ENCODE measurements at places on chromosomes 3 and 15. TPM values are rescaled to one million over a fixed set of nuclear protein-coding genes. Genes with fewer than 3 reads are reported as not detected.

GRCh38 chr15:66598095-66598815 lies 32.5 kb upstream of the LCTL start:
- DNase-seq, result no peak
- H3K4me1 ChIP-seq, result peaks cover 15% of the 10 kb centered on the region
- no peaks in the 10 kb centered on the region for H3K27me3 ChIP-seq
- no peak overlapping the region for H3K4me3 ChIP-seq

DNA sequence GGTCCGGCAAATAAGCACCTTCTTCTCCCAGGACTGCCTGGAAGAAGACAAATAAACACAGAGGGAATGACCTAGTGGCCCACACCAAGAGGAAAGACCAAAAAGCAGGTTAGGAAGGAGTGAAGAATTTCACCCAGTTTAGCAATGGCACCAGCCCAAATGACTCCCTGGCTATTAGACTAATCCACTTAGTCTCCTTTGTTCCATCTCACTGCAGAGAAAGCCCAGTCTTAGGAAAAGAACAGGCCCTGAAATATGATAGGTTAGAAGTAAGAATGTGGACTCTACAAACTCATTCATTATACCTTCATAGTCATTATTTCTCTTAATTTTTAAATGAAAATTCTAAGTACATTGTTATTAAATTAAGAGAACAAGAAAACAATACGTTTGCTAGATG lies 23.2 kb downstream of the SERPINI2 start:
- H3K27me3 ChIP-seq, result no peaks in the 10 kb centered on the region
- no peak for DNase-seq
- no peaks in the 10 kb centered on the region for H3K4me1 ChIP-seq
- H3K4me3 ChIP-seq, result no peak overlapping the region
- H3K36me3 ChIP-seq, result no peaks in the 10 kb centered on the region
- no peak overlapping the region for H3K27ac ChIP-seq

- H3K4me1 ChIP-seq, result no peaks in the 10 kb centered on the region
- DNase-seq, result no peak
Measured at GRCh38 chr3:71124048-71124447, 459.5 kb downstream of the FOXP1 start.

DNA sequence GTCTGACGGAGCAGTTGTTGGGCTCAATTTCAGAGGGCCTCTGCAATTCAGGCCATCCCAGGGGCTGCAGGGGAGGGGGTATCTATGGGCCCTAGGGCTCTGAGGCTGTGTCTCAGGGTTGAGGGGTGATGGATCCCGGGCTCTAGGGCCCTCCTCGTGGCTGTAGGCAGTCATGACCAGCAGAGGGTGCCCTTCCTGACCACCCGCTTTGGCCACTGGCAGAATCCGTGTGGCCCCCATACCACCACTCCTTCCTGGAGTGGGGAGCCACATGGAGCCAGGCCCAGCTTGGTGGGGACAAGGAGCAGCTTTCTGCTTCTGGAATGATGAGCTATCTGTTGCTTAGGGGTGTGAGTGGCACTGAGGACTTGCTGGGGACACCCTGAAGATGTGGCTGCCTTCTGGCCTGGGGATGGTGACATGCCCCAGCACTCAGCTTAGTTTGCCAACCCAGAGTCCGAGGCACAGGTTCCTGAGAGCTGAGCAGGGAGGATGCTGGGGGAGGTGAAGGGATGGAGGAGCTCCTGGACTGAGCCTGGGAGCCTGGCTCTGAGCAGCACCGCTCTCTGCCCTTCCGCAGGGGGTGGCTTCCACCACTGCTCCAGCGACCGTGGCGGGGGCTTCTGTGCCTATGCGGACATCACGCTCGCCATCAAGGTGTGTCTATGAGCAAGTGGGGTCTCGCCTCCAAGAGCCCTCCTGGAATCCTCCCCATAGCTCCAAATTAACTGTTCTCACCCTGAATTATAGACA lies 20.2 kb downstream of the HDAC11 start:
- H3K4me1 ChIP-seq, result peaks cover 5% of the 10 kb centered on the region
- H3K27ac ChIP-seq, result no peak overlapping the region
- no peaks in the 10 kb centered on the region for H3K27me3 ChIP-seq
- DNase-seq, result no peak

DNA sequence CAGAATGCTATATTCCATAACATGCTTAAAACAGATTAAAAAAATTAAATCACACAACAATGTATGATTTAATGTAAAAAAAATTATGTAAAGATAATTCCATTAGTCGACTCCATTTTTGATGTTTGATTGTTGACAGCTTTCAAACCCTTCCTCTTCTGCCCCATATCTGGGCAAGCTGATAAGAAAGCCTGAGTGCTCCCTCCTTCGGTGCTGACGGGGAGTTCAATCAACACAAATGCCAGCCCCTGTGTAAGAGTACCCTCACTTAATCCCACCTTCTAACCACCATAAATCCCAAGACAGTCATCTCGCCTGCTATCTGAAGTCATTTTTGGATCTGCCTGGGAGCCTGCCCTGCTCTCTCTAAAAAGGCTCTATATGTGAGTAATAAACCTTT lies 59.8 kb upstream of the IP6K2 start:
- H3K4me1 ChIP-seq, result no peaks in the 10 kb centered on the region
- H3K27ac ChIP-seq, result no peak overlapping the region
- H3K36me3 ChIP-seq, result no peaks in the 10 kb centered on the region
- no peak for DNase-seq
- no peak overlapping the region for H3K4me3 ChIP-seq

GRCh38 chr3:12935861-12936830 lies 94.8 kb upstream of the RPL32 start:
- no peaks in the 10 kb centered on the region for H3K4me1 ChIP-seq
- no peaks in the 10 kb centered on the region for H3K36me3 ChIP-seq
- H3K4me3 ChIP-seq, result no peak overlapping the region
- H3K27ac ChIP-seq, result no peak overlapping the region
- H3K27me3 ChIP-seq, result no peaks in the 10 kb centered on the region

DNA sequence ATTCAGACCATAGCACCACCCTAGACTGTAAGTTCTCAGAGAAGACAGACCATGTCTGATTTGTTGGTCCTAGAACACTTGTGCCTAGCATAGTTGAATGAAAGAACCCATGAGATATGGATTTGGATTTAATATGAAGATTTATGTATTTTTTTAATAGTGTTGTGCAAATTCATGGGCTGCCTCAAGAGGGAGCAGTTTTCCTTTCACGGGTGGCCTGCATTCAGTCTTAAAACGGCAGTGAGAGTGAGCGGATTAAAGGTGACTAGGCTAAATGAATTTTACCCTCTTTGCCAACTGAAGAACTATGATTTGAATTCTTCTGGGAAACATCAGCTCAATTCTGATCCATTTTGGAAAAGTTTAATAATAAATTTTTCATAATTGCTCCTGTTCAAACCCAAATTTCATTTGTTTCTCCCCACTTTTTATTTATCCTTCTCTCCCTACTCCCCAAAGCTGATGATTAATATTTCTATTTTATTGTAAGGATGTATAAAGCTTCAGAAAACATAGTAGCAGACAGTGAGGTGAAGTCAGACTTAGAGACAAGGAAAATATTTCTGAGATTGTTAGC lies 67.3 kb downstream of the MORC1 start:
- H3K36me3 ChIP-seq, result no peaks in the 10 kb centered on the region
- H3K27me3 ChIP-seq, result no peaks in the 10 kb centered on the region
- no peak overlapping the region for H3K27ac ChIP-seq
- DNase-seq, result no peak
- H3K4me1 ChIP-seq, result no peaks in the 10 kb centered on the region
- no peak overlapping the region for H3K4me3 ChIP-seq

DNA sequence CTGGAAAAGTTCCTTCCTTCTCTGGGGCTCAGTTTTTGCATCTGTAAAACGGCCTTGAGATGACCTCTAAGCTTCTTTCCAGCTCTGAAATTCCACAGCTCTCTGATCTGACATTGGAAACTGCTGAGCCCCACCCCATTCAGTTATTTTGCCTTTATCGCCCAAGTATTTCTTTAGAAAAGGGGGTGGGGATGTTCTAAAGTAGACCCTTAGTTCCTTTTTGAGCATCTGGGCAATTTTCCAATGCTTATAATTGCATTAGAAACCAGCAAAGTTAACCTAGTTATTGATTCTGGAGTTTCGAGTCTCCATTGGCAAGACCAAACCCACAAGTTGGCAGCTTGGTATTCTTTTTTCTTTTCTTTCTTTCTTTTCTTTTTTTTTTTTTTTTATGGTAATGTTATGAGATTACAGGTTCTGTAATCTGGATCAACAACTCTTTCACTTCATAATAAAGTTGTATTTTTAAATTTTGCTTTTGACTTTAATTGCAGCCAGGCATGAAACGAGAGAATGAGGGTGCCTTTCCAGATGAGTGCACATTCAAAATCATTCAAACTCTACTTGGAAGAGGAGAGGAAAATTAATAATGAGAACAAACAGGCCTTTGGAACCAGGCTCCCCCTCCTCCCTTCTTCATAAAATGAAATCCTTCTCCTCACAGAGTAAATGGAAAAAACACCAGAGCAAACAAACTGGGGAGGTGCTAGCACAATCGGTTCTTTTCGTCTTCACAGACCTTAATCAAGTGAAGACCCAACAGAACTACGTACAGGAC lies 76.8 kb upstream of the LRIG1 start:
- H3K4me3 ChIP-seq, result no peak overlapping the region
- H3K36me3 ChIP-seq, result no peaks in the 10 kb centered on the region
- H3K27me3 ChIP-seq, result no peaks in the 10 kb centered on the region
- no peak overlapping the region for H3K27ac ChIP-seq
- no peaks in the 10 kb centered on the region for H3K4me1 ChIP-seq

DNA sequence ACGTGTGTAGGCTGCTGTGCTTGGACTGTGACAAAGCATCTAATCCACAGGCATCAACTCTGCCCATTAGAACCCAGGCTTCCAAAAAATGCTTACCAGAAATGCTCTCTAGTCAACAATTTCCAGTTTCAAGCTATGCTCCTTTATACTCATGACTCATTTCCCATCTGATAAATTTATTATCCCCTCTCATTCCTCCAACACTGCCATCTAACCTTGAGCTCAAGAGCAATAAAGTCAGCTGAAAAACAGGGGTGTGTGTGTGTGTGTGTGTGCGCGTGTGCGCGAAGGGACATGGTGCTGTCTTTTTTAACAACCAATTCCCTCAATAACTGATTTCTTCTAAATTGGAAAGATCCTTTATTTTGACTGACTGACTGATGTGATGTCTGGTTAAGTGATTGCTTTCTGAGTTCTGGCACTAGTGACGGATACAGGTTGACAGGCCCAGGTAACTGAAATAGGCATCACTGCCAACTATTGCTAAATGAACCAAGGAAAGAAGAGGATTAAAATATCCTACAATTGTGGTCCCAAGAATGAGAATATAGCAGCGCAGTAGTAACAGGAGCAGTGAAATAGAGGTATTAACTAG lies 405.5 kb downstream of the ZNF385D start:
- no peak overlapping the region for H3K4me3 ChIP-seq
- DNase-seq, result no peak
- H3K4me1 ChIP-seq, result no peaks in the 10 kb centered on the region
- H3K27ac ChIP-seq, result no peak overlapping the region

GRCh38 chr15:52008698-52009434 lies 10.2 kb upstream of the MAPK6 start:
- no peak overlapping the region for H3K4me3 ChIP-seq
- H3K27ac ChIP-seq, result no peak overlapping the region
- peak; percentile 47 for DNase-seq
- peaks cover 12% of the 10 kb centered on the region for H3K4me1 ChIP-seq
- no peaks in the 10 kb centered on the region for H3K36me3 ChIP-seq

DNA sequence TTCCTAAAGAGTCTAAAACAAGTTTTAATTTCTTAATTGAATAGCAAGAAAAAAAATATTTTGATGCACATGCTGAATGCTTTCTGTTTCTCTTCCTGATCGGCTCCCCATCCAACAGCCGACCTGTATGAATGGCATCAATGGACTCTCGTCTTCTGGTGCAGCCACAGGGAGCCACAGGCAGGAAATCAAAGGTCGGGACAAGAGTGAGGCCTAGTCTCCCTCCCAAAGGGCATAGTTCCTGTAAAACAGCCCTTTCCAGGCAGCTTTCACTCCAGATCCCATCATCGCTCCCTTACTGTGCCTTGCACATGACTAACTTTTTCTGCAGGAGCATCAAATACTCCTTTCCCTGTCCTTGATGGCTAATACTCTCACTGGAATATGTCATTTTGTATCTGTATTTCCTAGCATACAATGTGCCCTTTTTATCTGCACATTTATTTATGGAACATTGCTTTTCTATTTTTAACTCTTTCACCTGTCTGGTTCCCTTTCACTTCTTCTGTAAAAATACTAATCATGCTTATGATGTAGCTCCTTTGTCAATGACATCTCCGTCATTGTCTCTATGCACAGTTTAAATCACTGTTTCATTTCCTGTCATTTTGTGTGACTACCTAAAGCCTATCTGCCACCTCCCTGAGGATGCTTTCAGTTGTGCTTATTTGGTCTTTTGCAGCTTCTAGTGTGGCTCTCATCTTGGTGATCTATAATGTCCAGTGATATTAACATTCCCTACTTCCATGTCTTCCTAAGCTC lies 326.2 kb downstream of the CTNNB1 start:
- H3K4me1 ChIP-seq, result no peaks in the 10 kb centered on the region
- no peak overlapping the region for H3K4me3 ChIP-seq
- DNase-seq, result no peak
- H3K27me3 ChIP-seq, result no peaks in the 10 kb centered on the region
- H3K27ac ChIP-seq, result no peak overlapping the region

DNA sequence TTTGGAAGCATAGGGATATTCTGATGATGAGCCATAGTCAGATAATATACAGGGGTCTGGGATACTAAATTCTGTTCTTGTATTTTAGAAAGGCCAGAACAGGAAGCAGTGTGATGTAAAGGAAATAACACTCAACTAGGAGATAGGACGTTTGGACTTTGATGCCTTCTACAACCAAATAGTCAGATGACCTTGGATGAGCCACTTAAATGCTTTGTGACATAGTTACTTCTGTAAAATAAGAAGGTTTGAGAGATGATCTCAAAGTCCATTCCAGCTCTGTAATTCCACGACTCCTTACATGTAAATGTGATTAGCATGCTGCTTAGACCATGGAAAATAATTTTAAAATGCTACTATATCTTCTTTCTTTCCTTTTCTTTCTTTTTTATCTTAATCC lies 29.5 kb upstream of the CCDC54 start:
- H3K36me3 ChIP-seq, result no peaks in the 10 kb centered on the region
- no peaks in the 10 kb centered on the region for H3K4me1 ChIP-seq
- no peak overlapping the region for H3K4me3 ChIP-seq
- no peak overlapping the region for H3K27ac ChIP-seq
- DNase-seq, result no peak
- no peaks in the 10 kb centered on the region for H3K27me3 ChIP-seq

GRCh38 chr3:53027254-53027844 lies 18.5 kb downstream of the SFMBT1 start:
- no peak overlapping the region for H3K4me3 ChIP-seq
- peaks cover 14% of the 10 kb centered on the region for H3K4me1 ChIP-seq

DNA sequence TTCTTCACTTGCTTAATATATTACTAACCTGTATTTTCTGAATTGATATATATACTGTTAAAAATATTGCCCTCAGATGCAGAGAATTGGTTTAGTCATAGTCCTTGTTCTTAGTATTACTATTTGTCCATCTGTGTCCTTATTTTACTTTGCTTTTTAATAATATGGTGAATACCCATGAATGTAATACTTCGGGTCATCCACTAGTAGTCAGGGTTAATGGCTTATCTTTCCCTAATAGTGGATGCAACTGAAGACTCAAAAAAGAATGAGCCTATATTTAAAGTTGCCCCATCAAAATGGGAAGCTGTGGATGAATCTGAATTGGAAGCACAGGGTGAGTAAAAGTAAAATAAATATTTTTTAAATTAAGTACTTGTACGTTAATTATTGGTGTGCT lies 36.5 kb downstream of the U2SURP start:
- peaks cover 50% of the 10 kb centered on the region for H3K36me3 ChIP-seq
- H3K4me3 ChIP-seq, result no peak overlapping the region
- no peaks in the 10 kb centered on the region for H3K4me1 ChIP-seq
- no peak overlapping the region for H3K27ac ChIP-seq

The MUSTN1 gene
- total RNA-seq, result 0.49 TPM

The FBLN2 gene
- 0.44 TPM for total RNA-seq

The TNFSF10 gene
- 2.2 TPM for total RNA-seq

The CCDC33 gene
- not detected for total RNA-seq

The ERICH6 gene
- total RNA-seq, result 0.28 TPM
